ENCODE measurements at places on chromosomes 2 and 18.

DNA sequence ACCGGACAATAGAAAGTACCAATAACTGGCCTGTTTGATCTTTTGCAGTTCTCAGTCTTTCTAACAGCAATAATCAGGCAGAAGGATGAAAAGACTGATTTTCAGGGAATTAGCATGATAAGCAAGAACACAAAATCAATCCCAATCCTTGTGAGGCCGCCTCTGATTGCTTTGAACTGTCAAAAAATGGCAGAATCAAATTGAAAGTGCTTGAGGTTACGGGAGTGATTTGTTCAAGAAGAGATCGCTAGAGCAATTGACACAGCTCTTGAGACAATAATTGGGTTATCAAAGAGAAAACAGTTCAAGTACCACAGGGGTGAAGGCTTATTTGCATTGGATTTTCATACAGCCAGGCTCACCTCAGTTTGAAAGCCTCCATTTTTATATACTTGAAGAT lies 663.4 kb downstream of the ARHGAP15 start:
- DNase-seq: no peak

DNA sequence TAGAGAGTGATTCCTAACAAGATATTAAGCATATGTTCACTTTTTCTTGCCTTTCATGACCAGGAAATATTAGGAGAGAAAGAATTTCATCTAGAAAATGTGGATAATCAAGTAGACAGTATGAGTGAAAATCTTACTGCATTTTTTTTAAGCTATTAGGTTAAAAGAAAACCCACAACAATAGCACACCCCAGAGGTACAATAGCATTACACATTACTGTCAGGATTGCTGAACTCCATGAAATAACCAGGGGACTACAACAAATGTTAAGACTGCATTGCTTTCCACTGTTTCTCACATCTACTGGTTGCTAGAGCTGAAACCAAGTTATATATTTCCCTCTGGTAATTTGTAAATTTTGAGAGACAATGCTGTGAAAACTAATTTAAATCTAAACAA lies 33.7 kb downstream of the KLF7 start:
- no peak for DNase-seq

GRCh38 chr2:27993402-27993787 lies 102.9 kb downstream of the BABAM2 start:
- DNase-seq: no peak

DNA sequence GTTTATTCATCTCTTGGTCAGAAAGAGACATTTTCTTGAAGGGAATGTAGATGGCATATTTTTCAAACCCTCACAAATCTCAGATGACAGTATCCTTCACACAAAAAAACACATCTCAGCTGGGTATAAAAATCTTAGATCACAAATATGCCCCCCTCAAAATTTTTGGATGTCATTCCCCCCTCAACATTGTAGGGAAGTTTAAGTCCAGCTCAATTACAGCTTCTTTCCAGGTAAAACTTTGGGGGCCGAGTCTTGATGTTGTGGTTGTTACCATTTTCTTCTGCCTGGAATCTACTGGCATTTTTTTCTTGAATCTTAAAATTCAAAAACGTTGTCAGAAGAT lies 46.1 kb downstream of the HDAC4 start:
- no peak for DNase-seq

DNA sequence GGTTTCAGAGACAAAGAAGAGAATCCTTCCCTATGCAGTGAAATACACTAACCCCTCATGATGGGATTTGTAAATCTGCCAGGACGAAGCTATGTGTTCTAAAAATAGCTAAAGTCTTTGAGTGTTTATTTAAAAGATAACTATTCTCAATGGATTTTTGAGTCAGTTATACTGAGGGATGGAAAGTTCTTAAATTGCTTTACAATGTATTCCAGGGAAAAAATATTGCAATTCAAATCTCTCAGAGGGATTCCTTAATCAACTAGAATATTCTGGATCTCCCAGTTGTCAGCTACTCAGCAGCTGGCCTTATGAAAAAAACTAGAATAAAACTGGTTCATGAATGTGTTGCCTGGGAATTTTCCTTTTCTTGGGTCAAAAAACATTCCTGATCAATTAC lies 312.4 kb downstream of the PLCL1 start:
- DNase-seq: no peak

- DNase-seq: no peak
These were observed 1.7 kb downstream of the ZAP70 start for GRCh38 chr2:97714950-97715652.

DNA sequence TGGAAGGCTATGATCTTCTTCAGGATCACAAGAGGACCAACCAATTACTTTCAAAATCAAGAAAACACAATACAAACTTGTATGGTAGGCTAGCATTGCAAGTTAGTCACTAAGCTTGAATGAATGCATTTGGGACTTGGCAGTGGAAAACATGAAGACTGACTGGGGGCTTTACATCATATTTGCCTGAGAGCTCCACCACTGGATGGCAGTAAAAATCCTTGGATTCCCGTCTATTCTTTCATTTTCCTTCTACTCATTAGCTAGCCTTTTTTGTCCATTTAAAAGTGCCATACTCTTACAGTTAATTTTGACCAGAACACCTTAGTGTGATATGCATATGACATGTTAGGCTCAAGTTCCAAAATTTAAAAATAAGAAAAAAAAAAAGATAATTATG lies 63.5 kb upstream of the RASGRP3 start:
- DNase-seq: no peak

DNA sequence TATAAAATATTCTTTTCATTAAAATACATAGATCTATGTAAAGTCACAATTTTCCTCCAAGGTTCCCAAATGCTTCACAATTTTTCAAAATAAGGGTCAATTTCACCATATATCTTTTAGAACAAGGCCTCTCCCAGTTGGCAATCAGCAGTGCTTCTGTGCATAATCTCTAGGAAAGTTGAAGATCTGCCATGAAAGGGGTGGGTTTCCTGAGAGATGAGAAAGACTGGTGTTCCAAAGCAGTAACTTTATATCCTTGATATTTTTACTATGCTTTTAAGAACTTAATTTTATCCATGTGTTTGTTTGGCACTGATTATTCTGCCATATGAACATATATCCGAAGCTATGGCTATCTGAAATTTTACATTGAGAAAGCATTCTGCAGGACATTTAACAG lies 199.4 kb upstream of the CYP26B1 start:
- no peak for DNase-seq

DNA sequence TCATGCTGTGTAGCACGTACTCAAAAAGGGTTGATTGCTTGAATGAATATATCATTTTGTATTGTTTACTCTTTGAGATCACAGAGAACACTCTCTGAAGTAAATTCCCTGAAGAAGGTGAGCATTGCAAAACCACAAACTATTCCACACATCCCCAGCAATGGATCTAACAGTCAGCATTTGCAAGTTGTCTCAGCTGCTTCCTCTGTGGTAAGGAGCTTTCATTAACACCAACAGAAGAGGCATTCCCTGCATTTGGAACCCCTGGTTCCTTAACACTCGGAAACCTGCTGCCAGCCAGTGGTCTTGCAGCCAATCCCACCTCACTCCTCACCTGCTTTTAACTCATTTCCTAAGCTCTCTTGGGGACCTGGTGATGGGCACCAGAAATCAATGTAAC lies 108.4 kb downstream of the IRS1 start:
- DNase-seq: peak; percentile 21

DNA sequence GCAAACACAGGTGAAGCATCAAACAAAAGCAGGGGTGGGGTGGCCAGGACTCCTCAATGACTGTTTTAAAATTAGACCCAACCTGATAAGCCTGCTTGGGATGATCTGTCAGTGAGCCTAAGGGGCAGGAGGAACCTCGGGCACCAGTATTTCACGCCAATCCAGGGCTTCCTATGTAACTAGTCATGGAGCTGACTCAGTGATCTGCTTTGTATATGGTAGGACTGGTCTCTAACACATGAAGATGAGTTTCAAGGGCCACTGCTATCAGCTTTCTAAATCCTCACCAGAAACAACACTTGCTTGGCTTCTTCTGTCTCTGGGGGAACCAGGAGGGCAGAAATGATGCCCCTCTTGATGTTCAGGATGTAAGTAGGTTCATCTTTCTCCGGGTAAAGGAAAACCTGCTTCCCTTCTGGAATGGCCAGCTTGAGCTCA lies 6.2 kb downstream of the APOB start:
- DNase-seq: no peak

- DNase-seq: no peak
These were observed 61.4 kb downstream of the FAM168B start for GRCh38 chr2:131031875-131032274.
